D721Med (cell line): ENCODE measurements at places on chromosomes 3 and 15.

GRCh38 chr15:59410391-59410896, 27.5 kb upstream of the FAM81A start:
- DNase-seq: no peak

DNA sequence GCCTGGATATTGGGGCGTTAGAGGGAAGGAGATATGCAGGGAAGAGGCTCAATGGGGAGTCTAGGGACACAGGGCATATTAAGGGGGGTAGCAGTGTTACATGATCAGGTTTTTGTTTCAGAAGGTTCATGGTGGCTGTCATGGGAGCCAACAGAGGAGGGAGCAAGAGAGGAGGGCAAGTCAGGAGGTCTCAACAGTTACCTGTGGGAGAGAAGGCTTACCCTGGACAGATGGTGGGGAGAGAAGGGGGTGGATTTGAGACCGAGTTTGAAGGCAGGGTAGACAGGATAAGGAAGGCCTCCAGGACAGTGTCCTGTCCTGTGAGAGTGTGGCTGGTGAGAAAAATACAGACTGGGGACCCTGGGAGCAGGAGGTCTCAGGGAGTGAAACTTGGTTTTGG, 3.8 kb upstream of the WNT7A start:
- no peak for DNase-seq

DNA sequence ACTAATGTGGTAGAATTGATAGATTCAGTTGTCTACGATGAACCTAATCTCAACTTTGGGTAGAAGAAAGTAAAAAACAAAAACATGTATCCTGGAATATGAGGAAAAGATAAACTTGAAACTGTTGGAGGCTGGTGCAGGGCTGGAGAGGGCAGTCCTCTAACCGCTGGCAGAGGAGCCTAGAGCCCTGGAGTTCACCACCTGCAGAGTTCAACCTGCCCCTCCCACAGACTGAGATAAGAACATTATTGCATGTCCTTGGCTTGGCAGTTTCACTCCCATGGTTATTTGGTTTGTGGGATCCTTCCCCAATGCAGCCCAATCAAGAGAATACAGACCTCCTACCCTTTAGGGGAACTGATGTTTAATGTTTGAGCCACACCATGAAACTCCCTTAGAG, 53.2 kb upstream of the GATM start:
- DNase-seq: no peak

DNA sequence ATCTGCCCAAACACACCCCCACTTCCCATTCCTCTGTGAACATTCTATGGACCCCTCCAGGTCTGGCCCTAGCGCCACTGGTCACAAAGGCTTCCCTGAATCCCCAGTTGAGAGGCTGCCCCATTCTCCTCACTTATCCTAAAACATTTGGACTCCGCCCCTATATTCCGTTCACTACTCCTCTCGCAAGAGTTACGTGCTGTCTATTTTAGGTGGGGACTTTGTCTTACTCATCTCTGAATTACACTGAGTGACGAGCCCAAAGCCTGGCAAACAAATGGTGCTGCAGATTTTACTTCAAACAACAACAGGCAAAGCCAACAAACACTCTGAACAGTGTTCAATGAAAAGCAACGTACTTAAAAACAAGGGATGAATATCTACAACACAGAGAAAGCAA, 14.5 kb downstream of the PCSK6 start:
- no peak for DNase-seq
